ENCODE measurements at places on chromosomes 1 and 21. TPM values are rescaled to one million over a fixed set of nuclear protein-coding genes. Genes with fewer than 3 reads are reported as not detected.

DNA sequence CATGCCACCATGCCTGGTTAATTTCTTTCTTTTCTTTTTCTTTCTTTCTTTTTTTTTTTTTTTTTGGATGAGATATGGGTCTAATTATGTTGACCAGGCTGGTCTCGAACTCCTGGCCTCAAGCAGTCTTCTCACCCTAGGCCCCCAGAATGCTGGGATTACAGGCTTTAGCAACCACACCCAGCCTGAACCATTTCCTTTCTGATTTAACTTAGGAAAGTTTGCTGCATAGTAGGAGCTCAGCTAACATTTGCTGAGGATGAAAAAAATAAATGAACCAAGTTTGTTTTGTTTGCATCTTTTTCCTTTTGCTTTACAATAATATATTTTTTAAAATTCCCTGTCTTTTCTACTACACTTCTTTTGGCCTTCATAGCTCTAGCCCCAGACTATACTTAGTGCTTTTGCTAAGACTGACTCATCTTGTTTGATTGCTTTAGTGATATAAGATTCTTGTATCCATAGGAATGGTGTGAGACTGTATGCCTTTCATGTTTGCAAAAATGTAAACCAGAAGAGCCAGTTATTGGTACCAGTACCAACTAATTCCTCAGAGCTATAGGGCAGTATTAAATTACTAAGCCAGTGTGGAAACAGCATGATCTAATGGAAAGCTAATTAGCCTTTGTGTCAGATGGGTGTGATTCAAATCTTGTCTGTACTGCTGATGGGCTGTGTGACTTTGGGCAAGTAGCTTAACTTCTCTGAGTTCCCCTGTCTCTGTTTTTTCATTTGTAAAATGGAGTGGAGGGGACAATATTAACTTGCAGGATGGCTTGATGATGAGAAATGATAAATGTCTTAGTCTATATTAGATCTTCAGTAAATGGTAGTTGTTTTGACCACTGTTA is 66.9 kb downstream of the NFIA start:
- no peak for DNase-seq

DNA sequence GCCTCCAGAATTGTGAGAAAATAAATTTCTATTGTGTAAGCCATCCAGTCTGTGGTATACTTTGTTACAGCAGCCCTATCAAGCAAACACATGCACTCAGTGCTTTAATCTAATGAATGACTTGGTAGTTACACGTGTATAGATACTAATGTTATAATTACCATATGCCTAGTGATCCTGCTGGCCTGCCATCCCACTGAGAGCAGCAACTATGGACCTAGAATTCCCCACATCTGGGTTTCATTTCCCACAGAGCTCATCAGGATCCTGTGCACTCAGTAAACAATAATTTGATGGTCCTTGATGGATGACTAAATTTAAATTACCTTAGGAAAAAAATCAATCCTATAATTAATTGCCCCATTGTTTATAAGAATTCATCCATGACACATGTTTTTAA is 86.5 kb upstream of the RGS1 start:
- no peak for DNase-seq

GRCh38 chr1:109193653-109194590 is 19.8 kb upstream of the SARS1 start:
- DNase-seq = peak; percentile 14

DNA sequence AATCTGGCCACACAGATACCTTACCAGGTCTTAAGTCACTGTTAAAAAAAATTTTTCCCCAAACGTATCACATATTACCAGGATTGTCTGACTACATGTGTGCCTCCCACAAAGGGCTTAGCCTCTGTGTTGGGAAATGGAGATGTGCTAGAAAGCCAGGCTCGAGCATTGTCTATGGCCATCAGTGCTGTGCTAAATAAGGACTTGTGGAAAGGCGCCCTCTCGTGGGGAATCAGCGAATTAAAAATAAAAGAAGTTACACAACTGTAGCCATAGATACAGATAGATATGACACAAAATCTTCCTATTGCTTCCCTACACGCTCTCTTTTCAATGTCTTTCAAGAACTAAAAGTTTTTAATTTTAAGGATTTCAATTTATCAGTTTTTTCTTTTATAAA is 47.5 kb upstream of the CRNN start:
- DNase-seq = no peak

DNA sequence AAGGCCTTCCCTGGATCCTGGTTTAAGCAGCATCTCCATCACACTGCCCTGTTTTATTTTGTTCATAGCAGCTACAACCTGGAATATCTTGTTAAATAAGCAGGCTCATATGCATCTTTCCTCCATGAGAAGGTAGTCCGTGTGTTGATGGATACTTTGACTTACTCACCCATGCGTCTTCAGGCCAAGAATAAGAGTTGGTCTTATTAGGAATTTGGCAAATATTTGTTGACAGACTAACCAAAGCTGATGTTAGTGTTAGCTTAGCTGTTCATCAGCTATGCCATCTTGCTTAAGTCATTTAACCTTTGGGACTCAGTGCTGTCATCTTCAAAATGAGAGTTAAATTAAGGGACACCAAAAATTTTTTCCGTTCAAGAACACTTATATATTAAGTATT is 59.2 kb downstream of the SASS6 start:
- no peak for DNase-seq

GRCh38 chr1:21659099-21659923 is 9.8 kb downstream of the RAP1GAP start:
- peak; percentile 70 for DNase-seq

DNA sequence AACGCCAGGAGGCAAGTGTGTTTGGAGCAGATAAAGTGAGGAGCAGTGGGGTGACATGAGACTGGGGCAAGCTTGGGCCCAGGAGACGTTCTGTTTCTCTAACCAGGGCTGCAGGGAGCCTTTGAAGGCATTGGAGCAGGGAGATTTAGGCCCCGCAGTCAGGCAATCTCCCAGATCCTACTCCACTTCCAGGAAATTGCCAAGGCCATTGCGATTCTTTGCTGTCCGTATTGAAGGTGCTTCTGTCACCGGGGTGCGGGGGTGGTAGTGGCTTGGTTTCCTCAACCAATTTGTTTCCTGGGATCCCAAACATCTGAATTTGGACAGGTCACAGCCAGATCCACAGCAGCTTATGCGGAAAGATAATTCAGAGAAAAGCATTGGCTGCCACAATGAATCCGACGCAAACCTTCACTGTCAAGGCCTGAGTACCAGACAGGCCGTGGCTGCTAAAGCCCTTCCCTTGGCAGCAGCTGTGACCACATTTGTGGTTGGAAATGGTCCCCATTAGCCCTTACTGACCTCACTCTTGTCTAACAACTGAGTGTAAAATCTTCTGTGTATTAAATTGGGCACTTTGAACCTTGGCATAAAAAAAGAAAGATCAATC is 385.6 kb downstream of the PTPRU start:
- no peak for DNase-seq

GRCh38 chr21:41640748-41641509 is 125.9 kb downstream of the RIPK4 start:
- DNase-seq = no peak

GRCh38 chr1:64280001-64280400 is 76.6 kb downstream of the UBE2U start:
- DNase-seq = no peak

- no peak for DNase-seq
Observed at GRCh38 chr1:53073287-53073686, 11.3 kb downstream of the PODN start.

The SLC26A9 gene
- not detected for total RNA-seq

The SLC9C2 gene
- total RNA-seq = not detected

The LRRC71 gene
- total RNA-seq = not detected

The ZSWIM5 gene
- total RNA-seq = 1.8 TPM

The FAM229A gene
- 27.0 TPM for total RNA-seq

The NHLH1 gene
- total RNA-seq = 0.38 TPM

The GCLM gene
- total RNA-seq = 17.9 TPM

Measured in T-cell (primary cell).